ENCODE measurements at places on chromosomes 2 and 18.

GRCh38 chr2:44772669-44773378 is 168.7 kb upstream of the SIX3 start:
- DNase-seq = no peak

DNA sequence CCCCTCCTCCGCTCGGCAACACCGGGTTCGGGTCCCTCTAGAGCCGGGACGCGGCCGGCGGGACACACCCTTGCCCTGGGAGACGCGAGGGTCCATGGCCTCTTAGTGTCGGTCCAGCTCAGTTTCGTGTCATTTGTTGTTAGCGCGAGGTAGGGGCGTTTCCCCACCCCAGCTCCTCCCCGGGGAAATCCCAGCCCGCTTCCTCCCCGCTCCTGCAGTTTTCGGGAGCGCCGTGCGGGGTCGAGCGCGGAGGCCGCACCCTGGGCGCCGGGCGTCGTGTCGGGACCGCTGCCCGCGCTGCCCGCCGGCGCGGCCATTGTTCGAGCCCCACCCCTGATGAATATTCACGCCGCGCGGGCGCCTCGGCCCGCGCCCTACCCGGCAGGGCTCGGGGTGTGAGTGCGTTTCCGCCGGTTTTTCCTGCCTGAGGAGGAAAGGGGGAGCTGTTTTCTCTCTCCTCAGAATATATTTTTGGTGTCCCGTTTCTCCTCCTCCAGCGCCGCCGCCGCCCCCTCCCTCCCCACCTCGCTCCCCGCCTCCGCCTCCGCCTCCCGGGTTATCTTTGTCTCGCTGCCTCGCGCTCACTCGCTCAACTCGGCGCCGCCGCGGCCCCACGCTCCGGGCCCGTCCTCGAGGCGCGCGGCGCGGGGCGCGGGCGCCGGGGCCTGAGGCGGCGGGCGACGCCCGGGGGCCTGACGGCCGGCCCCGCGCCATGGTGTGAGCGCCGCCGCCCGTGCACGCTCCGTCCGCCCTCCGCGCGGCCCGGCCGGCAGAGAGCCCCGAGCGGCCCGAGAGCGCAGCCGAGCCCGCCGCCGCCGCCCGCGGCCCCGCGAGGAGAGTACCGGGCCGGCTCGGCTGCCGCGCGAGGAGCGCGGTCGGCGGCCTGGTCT is at the start of gene MAP4K4:
MAP4K4 (plus strand) TSS at position 584 of the 890 bp plus-strand sequence. CDS start 374 bp downstream, outside the sequence.
- peak; percentile 89 for DNase-seq

DNA sequence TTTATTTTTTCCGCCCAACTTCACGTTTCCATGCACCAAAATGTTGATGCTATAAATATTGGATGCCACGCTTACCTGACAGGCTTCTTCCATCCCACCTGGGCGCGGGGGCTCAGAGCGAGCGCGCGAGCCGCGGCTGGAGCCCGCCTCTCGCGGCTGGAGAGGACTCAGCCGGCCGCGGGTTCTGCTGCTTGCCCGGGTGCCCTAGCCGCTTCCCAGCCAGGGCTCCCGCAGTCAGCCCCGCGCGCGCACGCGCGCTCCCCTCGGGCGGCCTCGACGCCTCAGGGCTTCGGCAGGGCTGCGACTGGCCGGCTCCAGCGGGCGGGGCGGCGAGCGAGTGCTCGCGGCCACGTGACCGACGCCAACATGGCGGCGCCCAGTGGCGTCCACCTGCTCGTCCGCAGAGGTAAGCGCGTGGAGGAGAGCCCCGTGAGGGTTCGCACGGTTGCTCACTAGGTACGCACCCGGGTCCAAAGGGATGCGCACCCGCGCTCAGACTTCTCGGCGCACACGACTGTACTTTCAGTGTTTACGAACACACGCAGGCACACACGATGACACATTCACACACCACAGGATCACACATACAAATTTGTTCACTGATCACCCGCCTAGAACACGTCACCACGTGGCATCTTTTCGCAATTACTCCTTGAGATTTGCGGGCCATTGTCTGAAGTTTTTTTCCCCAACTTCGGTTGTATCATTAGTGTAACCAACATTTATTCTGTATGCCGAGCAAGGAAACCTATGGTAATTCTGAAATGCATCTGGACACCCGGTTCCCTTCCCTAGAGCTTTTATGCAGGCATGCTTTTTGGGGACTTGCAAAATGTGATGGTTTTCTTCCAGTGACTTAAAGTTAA is at the start of gene METAP1D:
METAP1D (plus strand) TSS at position 350 of the 866 bp plus-strand sequence; CDS start at position 367, 17 bp downstream.
- DNase-seq = peak; percentile 100

- no peak for DNase-seq
These were observed 5.7 kb downstream of the GREB1 start for GRCh38 chr2:11539317-11540147.

- DNase-seq = no peak
These were observed 120.4 kb downstream of the SLC5A7 start for GRCh38 chr2:108106731-108107130.

DNA sequence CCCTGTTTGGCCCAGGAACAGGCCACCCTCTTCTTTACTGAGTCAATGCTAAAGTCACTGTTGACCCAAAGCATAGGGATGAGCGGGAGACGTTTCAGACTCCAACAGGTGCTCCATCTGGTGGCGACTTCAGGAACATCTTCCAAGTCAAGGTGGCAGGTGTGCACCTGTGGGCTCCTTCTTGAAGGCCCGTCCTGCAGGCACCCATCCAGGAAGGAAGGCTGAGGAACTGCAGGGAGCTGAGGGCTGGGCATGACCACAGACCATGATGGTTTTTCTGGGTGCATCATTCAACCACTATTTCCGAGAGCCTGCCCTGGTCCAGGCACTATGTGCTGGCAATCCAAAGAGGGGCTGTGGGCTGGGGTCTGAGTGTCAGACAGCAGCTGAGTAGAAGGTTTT is 142.8 kb downstream of the NDUFA10 start:
- no peak for DNase-seq

DNA sequence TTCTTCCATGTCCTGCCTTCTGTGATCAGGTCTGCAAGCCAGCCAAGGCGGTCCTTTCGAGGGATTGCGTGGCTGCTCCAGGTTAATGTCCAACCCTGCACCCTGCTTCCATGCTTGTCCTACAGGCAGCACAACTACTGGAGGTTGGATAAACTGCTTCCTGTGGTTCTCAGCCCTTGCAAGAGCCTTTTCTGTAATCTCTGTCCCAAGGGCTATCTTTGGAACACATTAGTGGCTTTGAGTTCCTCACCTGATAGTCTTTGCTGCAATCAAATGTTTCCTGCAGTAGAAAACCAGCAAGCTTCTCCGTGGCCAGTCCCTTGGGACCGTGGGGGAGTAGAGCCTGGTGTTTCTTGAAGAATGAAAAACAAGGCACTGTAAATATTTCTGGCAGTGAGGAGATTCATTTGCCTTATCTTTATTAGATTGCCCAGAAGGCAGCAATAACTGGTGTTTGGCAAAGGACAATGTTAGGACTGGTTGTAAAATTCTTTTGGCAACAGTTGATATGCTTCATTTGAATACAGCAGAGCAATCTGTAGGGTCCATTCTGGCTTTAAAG is 214.4 kb downstream of the FHOD3 start:
- DNase-seq = no peak

All from left lung (tissue), 14 donors.